ENCODE measurements at places on chromosomes 3 and 15.

DNA sequence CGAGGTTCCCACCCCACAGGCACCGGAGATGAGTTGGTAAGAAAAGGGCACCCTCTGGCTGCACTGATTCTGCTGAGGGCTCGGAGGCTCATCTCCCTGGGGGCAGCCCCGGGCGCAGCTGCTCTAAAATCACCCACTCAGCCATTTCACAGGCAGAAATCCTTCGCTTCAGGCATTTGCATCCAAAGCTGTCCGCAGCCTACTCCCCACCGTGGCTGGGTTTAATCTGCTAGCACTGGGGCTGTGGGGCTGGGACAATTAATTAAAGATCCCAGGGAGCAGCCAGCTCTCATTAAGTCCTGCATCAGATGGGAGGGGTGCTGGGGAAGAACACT, 104.3 kb upstream of the PRR20G start:
- no peak for DNase-seq

GRCh38 chr3:4373669-4374068, 70.5 kb downstream of the SETMAR start:
- no peak for DNase-seq

DNA sequence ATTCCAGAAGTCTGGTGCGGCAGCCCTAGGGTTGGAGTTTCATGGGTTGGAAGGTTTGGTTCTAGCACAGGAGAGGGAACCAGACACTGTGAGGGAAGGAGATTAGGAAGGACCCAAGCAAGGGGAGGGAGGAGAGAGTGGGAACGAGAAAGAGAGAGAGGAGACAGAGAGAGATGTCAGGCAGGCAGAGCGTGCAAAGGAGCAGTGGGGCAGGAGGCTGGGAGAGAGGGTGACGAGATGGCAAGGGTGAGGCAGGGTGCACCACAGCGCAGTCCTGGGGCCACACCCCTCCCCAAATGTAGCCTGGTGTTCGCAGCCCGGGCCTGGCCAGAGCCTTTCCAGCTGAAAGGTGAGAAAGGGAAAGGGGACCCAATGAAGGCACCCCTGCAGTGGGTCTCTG, 162.9 kb upstream of the TLE3 start:
- no peak for DNase-seq

- no peak for DNase-seq
These were observed 94.1 kb upstream of the GOLGA8J start for GRCh38 chr15:29988701-29989100.

- no peak for DNase-seq
These were observed 16.0 kb downstream of the SLC22A14 start for GRCh38 chr3:38297947-38298711.

DNA sequence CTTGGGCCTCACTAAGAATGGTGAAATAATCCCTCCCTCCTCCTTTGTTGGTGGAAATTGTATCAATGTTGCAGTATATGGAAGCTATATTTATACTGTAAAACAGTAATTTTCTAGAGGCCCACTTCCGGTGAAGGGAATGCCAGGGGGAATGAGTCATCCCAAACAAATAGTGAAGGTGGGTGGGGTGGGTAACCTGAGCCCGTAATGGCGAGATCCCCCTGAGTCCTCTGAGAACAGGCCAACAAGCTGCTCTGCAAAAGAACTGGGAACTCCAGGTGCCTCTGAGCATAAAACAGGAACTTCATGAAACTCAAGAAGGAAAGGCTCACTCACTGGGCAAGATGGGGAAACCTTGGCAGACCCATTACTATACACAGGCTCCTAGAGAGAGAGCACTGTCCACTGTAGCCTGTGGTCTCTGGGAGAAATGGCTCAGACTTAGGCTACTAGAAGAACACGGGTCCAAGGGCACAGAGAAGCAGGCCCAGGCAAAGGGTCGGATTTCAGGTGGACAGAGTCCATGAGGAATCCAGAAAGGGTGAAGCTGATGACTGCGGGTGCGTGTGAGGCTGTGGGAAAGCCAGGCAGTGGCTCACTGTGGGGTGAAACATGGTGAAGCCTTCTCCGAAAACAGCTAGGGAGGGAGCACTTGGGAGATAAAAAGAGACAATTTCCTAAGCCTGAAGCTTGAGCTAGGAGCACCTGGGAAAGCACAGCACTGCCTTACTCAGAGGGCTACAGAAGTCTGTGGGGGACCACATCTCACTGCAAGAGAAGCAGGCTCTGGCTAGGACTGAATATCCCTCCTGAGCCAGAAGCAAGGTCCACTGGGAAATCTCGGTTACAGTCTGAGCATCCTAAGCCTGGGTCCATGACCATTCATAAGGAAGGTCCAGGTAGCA, 19.8 kb downstream of the LARP6 start:
- no peak for DNase-seq

All from stimulated activated CD8-positive, alpha-beta memory T cell treated with anti-CD3 and anti-CD28 coated beads, Interleukin-15, amount 100 ng/mL, for 4 hours (primary cell).